Osteoblast (primary cell): ENCODE measurements at places on chromosomes 2 and 18. TPM values are rescaled to one million over a fixed set of nuclear protein-coding genes. Genes with fewer than 3 reads are reported as not detected.
A peak's percentile ranks its signal among the peaks of the same experiment; 100 is the strongest.

EHD3 gene
- total RNA-seq = 16.3 and 17.4 TPM in 2 replicates

ANKRD62 gene
- not detected in 2 replicates for total RNA-seq

TMEM163 gene
- total RNA-seq = under 0.01 TPM in 1 of 2 replicates, not detected in the other

DNA sequence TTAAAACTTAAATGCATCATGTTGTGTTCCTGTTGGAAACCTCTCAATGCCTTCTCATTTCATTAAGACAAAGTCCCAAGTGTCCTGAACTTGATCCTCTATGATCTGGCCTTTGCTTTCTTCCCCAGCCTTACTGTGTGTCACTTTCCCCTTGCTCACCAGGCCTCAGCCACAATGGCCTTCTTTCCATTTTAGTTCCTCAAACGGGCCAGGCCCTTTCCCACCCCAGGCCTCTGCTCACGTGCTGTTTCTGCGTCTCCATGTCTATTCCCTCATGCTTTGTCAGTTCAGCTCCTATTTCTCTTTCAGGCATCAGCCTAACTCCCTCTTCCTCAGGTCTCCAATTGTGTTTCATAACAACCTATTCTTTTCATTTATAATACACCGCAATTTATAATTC is 19.5 kb downstream of the CXCR4 start:
- DNase-seq = no peak

DNA sequence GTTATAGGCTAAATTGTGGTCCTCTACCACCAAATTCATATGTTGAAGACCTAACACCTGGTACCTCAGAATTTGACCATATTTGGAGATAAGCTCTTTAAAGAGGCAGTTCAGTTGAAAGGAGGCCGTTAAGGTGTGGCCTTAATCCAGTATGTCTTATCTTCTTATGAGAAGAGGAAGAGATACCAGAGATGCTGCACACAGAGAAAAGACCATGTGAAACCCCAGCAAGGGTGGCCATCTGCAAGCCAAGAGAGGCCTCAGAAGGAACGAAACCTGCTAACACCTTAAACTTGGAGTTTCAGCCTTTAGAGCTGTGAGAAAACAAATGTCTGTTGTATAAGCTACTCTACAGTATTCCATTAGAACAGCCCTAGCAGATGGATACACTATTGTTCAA is 528.1 kb upstream of the DCC start:
- no peak for DNase-seq

- DNase-seq = peak; percentile 86
Measured at GRCh38 chr18:59143441-59143840, 3.8 kb downstream of the SEC11C start.

DNA sequence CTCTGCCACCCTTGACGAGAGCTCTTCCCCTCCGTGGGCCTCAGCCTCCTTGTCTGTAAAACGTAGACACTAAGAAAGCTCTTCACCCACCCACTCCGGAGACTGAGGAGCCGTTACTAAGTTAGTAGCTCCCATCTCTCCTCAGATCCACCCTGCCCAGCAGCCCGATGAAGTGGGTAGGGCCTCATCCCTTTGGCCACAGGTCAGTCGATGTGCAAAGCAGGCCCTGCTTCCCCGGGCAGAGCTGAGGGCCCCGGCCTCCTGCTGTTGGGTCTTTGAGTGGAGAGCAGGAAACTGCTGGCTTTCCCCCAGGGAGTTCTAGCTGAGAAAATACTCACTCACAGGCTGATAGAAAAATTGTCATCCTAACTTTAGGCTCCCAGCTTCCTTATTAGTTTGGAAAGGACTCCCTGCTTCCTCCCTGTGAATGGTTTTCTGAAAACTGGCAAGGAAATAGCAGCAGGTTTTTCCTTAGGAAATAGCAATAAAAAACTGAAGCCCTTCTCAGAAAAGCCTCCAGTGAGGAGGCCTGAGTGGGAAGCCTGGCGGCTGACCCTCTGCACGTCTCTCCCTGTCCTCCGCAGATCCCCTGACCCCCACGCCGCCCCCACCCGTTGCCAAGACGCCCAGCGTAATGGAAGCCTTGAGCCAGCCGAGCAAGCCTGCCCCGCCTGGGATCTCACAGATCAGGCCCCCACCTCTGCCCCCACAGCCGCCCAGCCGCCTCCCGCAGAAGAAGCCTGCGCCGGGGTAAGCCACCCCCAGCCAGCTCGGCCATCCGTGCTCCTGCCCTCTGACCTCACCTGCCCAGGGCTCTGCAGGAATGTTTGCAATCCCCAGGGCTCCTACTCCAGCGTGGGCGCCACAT is 30.2 kb downstream of the ITGB1BP1 start:
- DNase-seq = peak; percentile 91
